Panc1 (cell line): ENCODE measurements at places on chromosomes 12 and 14.

- peak; percentile 46 for DNase-seq
Observed at GRCh38 chr14:102993523-102993922, 63.8 kb downstream of the CDC42BPB start.

DNA sequence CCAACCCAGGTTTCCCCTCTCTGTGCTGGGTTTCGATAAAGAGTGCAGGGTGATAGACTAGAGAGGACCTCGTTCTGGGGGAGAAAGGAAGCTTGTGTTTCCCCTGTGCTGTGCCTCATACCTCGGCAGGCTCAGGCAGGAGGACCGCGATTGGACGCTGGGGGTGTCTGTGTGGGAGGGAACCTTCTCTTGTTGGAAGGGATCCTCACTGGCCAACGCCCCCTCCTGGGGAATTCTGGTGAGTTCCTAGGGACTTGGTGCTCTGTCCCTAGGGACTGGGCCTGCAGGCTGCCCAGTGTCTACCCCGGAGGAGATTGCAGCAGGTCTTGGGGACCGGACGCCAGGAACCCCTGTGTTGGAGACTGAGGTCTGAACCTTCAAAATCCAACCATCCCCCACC lies 157.4 kb upstream of the PRMT8 start:
- DNase-seq: no peak

GRCh38 chr12:49622501-49623141 lies 740 bp upstream of the PRPF40B start:
- DNase-seq: no peak

- DNase-seq: no peak
Observed at GRCh38 chr12:107320033-107320928, 226.9 kb upstream of the CRY1 start.

DNA sequence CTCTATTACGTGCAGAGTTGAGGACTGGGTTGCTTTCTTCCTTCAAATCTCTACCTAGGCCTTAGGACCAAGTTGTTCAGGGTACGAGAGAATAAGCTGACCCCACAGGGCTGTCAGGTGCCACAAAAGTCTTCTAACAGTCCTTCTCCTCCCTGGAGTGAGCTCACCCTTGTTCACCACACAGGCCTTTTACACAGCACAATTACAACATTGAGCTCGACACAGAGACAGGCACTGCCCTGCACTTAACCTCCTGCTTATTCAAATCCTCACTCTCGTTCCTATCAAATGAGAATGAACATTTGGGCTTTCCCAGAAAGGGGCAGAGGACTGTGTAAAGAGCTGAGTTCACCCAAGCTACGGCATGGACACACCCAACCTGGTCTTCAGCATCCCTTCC lies 2.4 kb downstream of the GALNT6 start:
- DNase-seq: no peak

DNA sequence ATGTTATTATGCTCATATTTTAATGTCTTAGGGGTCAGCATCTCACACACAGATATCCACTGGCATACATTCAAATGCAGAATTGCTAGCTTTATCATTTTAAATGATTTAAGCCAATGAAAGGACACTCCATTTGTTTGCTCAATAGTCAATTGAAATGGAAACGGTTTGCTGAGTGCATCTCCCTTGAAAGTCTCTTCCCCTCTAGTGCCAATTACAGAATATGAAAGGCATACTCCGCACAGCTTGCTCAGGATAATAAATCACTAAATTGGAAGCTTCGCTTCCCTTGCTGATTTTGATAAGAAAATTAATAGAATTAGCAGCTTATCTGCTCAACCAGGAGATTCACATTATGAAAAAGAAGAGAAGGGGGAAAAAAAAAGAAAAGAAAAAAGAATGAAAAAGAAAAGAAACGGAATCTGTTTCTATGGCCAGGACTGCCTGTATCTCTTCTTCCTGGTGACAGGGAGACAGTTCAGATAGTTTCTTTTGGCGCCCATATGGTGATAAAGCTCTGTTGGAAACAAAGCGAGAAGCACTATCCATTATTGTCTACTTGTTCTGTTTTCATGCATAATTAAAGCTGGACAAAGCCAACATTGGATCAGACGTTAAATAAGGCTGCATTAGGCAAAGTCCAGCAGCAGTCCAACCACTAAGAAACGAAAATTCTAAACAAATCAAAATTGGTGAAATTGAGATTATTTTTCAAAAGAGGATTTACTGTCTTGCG lies 225.0 kb downstream of the GXYLT1 start:
- DNase-seq: no peak

GRCh38 chr12:3837049-3837448 lies 36.1 kb downstream of the PARP11 start:
- DNase-seq: no peak

GRCh38 chr14:56694609-56695008 lies 115.0 kb downstream of the TMEM260 start:
- DNase-seq: no peak

- DNase-seq: no peak
Observed at GRCh38 chr12:105109465-105110212, 2.1 kb downstream of the WASHC4 start.

DNA sequence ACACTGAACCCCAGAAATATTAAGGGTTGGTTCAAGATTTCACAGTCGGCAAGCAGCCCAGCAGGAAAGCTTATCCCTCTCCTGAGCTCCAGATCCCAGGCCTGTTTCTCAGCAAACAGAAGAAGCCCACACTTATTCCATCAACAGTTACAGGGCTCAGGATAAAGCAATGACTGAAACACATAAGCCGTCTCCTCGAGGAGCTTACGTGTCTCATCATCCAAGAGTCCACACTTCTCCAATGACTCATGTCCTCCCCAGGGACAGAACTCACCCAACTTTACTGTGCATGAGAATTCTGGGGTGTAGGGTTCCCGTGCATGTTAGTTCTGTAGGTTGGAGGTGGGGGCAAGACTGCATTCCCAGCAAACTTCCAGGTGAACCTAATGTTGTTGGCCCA lies 31.2 kb downstream of the GSC start:
- no peak for DNase-seq

GRCh38 chr12:62763861-62764645 lies 170.9 kb downstream of the PPM1H start:
- DNase-seq: no peak

DNA sequence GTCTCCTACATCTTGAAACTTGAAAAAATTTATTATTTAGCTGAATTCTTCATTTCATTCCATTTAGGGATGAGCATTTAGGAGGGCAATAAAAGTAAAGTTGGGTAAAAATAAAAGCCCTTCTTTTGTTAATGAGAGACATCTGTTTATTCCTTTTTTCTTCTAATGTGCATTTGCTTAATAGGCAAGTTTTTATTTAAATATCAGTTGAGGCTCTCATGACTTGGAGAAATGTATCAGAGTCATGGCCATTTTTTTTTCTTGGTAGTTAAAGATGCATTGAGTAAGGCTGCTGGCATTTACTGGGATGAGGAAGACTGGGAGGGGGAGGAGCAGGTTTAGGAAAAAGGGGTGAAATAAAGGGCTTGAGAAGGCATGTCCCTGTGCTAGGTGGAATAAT lies 609.9 kb upstream of the TMEM132C start:
- no peak for DNase-seq

DNA sequence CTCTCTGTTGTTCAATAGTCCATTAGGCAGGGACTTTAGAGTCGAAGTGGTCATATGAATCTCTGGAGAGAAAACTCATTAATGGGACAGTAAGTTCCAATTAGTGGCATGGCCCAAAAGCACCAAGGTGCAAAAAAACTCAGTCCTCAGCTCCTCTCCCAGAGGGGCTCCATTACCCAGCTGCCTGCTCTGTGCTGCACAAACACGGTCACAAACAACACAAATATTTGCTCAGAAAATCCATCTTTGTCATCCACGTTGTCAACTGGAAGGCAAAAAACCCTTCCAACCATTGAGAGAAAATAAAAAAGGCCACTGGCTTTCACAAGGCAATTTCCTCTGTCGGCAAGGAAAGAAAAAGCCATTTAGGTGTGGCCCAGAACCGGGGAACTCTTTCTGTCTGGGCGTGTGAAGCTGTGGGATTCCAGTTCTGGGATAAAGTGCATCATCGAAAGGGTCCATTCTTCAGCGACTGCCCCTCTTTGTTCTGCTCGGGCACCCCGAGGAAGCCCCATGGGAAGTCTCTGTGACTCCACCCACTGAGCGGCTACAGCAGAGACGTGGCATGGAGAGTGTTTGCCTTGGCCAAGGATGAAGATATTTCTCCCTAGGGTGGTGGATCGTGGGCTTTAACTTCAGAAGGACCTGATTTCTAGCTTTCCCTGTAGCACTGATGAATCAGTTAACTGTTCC lies 137.6 kb downstream of the VRK1 start:
- no peak for DNase-seq

DNA sequence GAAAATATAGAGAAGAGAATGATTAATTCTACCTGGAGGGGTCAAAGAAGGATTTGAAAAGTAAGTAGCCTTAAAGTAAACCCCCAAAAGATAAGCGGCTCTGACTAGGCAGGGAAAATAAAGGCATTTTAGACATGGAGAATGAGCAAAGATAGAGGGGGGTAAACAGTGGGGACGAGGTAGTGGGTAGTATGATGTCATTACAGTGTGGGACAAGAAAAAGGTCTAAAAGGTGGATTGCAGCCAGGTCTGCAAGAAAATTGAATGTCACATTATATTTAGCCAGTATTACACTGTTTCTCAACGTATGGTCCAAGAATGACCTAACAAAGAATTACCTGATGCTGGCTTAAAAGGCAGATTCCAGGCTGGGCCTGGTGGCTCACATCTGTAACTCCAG lies 55.8 kb upstream of the CIT start:
- no peak for DNase-seq

DNA sequence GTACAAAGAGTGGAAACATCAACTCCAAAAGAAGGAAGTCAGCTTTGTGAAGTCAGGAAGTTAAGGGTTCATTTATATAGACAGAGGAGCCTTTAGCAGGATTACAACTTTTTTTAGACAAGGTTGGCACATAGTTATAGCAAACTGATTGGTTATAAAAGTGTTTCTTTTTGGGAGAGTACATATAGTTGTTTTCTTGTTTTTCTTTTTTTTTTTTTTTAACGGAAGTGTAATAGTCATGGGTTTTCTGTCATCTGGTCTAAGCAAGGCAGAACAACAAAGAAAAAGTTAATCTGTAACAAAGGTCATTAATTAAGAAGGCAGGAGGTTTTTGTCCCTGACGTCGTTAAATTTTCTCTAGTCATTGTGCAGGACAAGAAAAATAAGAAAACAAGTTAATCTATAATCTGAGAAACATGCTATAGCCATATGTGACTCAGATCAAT lies 13.0 kb upstream of the MFAP5 start:
- DNase-seq: no peak

GRCh38 chr12:125954362-125954761 lies 889.1 kb downstream of the AACS start:
- no peak for DNase-seq

- no peak for DNase-seq
Observed at GRCh38 chr12:5379749-5380496, 52.0 kb upstream of the NTF3 start.

- DNase-seq: no peak
Observed at GRCh38 chr12:120762086-120762485, 36.5 kb downstream of the ACADS start.

- DNase-seq: no peak
Observed at GRCh38 chr12:64480148-64480547, 28.2 kb downstream of the TBK1 start.

- no peak for DNase-seq
Observed at GRCh38 chr12:88578276-88579160, 1.8 kb downstream of the KITLG start.

- no peak for DNase-seq
Observed at GRCh38 chr12:57332646-57333312, 81.8 kb upstream of the STAC3 start.

DNA sequence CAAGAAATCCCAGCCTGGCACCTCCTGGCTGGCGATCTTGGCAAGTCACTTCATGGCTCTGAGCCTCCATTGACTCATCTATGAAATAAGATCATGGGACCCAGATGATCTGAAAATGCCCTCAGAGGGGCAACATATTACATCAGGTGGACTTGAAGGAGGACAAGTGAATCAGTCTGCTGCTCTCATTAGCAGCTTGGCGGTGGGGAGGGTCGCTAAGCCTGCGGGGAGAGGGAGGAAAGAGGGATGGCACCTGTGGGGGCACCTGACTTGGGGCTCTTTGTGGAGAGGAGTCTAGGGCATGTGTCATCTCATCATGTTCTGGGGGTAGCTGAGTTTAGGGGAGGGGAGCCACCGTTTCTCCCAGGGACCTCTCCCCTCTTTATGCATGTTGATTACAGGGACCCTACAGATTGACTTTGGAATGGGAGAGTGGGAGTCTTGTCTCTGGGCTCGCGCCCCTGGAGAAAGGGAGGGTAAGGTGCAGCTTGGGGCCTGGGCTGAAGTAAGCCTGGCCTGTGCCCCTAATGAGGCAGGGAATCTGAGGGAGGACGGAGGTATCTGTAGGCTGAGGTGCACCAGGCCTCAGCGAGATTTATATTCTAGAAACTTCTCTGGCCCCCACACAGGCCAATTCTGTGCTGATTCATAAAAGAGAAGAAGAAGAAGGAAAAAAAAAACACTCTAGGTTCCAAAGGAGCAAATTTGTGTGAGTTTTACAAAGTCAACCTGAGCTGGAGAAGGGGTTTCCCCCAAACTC lies 29.3 kb upstream of the BATF start:
- DNase-seq: no peak

DNA sequence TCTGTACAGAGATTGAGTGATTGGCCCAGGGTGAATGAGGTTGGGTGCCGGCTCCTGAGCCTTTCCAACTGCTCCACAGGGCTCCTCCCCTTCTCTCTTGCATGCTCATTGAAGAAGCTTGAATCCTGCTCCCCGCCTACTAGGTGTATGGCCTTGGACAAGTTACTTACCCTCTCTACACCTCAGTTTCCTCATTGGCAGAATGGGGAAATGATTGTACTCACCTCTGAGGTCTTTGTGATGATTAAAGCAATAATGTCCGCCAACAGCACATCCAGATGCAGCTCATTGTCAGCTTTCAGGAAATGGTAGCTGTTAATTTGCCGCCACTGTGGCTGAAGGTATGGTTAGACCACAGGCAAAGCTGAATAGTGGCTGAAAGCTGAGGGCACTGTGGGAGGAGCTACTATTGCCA lies 174.1 kb downstream of the CRADD start:
- no peak for DNase-seq

DNA sequence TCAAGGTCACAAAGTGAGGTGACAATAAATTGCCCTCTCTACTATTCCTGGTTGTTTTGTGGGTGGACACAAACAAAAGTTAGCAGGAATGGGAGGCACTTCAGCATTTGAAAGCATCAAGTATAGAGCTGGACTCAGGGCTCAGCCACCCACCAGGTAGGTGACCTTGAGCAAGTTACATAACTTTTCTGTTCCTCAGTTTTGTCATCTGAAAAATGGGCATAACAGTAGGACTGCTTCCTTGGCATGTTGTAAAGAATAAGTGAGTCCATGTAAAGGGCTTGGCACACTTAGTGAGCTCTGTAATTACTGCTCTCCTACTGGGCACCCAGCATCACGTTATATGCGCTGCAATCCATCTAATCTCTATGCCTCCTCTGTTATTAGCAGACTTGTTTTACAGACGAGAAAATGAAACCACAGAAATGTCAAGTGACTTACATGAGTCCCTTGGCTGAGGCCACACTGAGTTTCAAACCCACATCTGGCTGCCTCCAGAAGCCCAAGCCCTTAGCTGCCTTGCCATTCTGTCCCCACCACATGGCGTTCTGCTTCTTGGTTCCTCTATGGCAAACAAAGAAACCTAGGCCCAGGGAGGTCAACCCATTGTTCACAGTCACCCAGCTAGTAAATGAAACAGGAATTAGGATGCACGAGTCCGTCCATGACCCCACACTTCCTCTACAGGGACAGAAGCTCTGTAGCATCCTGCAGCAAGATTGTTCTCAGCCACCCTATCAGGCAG lies 63.2 kb upstream of the SLC24A4 start:
- DNase-seq: no peak
